ENCODE measurements at places on chromosomes 7 and 10.

GRCh38 chr7:97081521-97082300 lies 35.8 kb upstream of the SDHAF3 start:
- no peak for DNase-seq

DNA sequence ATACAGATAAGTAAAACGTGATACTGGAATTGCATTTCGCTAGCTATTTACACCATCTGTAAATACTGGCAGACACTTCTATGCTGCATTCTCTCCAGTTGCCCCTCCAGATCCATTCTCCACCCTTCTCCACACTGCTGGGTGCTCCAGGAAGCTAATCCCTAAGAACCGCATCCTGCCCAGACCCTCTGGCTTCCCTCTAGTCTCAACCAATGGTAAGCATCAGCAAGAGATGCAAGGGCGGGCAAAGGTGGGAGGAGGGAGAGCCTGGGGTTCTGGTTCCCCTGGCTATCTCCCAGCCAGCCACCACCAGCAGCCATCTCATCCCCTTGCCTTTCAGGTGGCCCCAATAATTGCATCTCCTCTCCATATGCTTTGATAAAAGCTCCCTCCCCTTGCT lies 84.4 kb downstream of the AMPH start:
- no peak for DNase-seq

GRCh38 chr7:24982917-24983316 lies 2.9 kb upstream of the OSBPL3 start:
- no peak for DNase-seq

GRCh38 chr7:132666071-132666773 lies 90.0 kb upstream of the PLXNA4 start:
- no peak for DNase-seq

- no peak for DNase-seq
These were observed 327.9 kb upstream of the SORCS1 start for GRCh38 chr10:107492389-107492788.

GRCh38 chr10:79247373-79248137 lies 99.7 kb upstream of the PPIF start:
- DNase-seq = no peak
